ENCODE measurements at places on chromosomes 6 and 20.

DNA sequence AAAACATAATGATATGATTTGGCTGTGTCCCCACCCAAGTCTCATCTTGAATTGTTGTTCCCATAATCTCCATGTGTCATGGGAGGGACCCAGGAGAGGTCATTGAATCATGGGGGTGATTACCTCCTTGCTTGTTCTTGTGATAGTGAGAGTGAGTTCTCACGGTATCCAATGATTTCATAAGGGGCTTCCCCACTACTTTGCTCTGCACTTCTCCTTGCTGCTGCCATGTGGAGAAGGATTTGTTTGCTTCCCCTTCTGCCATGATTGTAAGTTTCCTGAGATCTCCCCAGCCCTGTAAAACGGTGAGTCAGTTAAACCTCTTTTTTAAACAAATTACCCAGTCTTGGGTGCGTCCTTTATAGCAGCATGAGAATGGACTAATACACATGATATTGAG lies 156.8 kb upstream of the PLCB4 start:
- no peak for DNase-seq

DNA sequence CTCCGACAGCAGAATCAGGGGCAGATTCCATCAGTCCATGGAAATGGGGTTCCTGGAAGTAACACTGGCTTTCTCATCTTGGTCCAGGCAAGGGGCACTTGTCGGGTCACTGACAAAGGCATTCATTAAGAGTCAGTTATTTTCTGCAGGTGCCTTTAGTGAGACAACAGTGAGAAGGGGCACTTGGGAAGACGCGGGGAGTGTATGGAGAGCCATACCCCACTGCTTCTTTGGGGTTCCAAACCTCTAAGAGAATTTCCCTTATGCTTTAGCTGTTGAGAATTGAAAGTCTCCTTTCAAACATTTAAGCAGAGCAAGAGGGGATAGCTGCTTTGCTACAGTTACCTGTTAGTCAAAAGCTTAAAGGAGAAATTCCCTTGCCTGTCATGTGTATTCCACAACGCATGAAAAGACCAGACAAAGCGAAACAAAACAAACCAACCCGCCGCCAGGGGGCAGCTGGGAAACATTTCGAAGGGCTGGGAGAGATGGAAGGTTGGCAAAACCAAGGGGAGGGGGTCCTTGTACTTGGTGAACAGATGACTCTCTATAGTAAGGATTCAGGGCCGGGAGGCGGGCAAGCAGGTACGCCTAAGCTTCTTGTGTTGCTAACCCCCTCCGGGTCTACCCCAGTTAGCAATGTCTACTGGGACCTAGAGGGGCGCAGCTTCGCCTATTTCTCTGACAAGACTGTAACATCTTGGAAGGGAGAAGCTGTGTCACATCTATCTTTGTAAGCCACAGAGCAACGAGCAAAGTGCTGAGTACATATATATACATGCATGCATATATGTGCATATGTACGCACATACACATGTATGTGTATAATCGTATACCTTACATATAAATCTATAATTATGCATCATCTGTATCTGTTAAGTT lies 474.9 kb upstream of the AGPAT4 start:
- peak; percentile 31 for DNase-seq

DNA sequence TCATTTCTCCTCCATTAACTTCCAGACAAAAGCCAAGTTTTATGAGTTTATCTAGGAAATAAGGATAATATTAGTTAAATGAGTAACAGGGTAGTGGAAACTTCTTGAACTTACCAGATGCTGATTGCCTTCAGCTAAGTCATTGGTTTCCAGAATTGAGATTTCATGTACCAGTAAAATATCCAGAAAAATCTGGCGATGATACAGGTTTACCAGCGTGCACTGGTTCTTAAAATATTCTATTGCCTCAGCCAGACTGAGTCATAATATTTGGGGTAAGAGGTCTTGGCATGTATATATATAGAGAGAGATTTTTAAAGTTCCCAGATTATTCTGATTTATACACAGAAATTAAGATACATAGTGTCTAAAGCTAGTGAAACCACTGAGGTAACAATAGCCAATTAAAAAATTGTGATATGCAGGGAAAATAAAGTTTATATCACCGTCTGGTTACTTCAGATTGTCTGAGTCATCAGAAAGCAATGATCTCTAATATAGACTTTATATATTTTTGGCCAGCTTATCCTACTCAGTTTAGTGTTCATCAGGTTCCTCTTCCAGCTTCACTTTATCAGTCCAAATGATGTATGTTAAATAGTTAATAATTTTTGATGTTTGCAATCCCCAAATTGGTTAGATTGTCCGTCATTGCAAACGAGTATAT lies 39.5 kb upstream of the SDHAF4 start:
- DNase-seq, result no peak

GRCh38 chr6:36822506-36823269 lies 16.6 kb downstream of the CPNE5 start:
- DNase-seq, result no peak

- DNase-seq, result no peak
Observed at GRCh38 chr20:64159286-64159680, 5.0 kb upstream of the MYT1 start.

GRCh38 chr6:53214172-53214571 lies 65.5 kb upstream of the GCM1 start:
- peak; percentile 14 for DNase-seq

- DNase-seq, result no peak
Observed at GRCh38 chr20:51688600-51689244, 79.5 kb downstream of the ATP9A start.

GRCh38 chr6:32081168-32081990 lies 27.8 kb downstream of the TNXB start:
- no peak for DNase-seq

DNA sequence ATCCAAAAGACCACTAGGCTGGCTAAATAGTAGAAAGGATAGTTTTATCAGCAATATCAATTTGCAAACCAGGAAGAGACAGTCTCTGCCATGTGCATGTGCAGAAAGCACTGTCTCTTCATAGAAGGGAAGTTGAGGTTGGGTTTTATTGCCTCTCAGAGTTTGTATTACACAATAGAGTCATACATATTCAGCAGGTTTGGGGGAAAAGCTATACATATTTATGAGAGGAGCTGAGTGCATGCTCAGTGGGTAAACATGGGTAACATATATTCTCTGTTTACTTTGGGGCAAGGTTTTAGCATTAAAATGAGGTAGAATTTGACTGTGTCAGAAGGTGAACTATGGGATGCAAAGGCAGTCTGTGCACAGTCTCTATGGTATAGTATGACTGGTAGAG lies 14.9 kb downstream of the TMEM170B start:
- no peak for DNase-seq

GRCh38 chr20:1807394-1807793 lies 87.8 kb upstream of the SIRPA start:
- no peak for DNase-seq

DNA sequence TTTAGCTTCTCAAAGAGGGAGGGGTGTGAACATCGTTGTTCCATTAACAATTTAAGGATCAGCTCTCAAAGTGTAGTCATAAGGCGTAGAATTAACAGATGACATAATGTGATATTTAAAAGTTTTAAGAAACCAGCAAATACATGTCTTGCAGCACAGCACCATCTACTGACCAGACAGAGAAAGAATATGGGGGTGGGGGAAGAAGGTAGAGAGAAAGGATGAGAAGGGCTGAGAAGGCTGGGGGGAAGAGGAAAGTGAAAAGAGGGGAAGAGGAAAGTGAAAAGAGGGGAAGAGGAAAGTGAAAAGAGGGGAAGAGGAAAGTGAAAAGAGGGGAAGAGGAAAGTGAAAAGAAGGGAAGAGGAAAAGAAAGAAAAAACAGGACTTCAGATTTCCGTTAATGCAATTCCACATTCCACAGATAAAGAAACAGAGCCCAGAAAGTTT lies 80.9 kb downstream of the HAO1 start:
- peak; percentile 34 for DNase-seq

GRCh38 chr6:138945354-138945753 lies 42.7 kb downstream of the REPS1 start:
- DNase-seq, result no peak

DNA sequence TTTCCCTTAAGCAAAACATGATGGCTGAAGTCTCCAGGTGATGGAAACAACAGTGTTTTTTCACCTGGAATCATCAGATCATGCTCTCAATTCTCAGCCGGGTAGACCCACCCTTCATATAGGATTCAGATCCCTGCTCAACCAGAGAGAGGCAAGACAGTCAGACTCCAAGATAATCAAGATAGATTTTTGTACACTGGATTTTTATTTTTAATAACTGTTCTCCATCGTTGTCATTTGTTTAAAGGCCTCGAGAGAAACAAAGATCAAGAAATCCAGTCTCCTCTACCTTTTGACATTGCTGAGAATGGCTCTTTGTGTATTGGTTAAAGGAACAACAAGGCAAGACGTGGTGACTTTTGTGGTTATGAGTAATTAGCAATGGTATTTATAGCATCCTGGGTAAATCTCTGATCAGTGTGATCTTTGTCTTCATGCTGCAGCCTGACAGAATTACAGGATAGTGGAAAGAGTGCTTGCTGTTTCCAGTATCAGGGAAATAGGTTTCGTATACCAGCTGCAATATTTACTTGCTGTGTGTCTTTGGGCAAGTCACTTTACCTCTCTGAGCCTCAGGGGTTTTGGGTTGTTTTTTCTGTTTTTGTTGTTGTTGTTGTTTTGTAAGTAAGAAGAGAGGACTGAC lies 29.9 kb downstream of the ID4 start:
- no peak for DNase-seq

GRCh38 chr6:156392648-156393047 lies 384.5 kb upstream of the ARID1B start:
- no peak for DNase-seq

DNA sequence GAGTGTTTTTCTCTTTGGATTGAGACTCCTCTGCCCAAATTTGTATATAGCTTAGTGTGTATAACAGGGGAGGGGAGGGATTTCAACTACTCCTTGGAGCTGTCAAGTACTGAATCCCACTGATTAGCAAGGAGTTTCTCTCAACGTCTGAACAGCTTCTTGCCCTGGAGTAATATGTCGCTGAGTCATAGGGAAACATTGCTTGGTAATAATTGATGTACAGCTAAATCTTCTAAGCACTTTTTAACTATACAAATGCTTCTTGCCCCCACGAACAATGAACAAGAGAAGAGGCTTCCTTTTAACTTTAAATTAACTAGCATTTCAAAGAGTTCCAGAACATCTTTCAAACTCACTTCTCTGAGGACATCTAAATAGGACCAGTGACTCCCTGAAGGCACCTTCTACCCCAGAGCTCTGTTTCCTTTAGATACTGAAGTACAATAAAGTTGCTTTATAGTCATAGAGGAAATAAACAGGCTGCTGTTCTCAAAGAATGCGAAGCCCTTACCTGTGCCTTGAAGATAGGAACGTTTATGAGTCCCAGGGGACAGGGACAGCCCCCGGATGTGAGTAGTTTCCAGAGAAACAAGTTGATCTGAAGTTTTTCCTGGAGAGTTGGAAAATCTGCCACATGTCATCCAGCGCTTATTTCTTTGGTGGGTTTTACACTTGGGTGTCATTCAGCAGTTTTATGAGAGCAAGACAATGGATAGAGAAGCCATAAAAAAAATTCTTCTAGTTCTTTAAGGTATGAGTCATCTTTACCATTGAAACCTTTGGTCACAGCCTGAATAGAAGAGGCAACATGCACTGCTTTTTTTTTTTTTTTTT lies 462.5 kb upstream of the BTBD3 start:
- DNase-seq, result no peak

- DNase-seq, result no peak
Observed at GRCh38 chr6:11120271-11121005, 8.9 kb upstream of the ERVFRD-1 start.

DNA sequence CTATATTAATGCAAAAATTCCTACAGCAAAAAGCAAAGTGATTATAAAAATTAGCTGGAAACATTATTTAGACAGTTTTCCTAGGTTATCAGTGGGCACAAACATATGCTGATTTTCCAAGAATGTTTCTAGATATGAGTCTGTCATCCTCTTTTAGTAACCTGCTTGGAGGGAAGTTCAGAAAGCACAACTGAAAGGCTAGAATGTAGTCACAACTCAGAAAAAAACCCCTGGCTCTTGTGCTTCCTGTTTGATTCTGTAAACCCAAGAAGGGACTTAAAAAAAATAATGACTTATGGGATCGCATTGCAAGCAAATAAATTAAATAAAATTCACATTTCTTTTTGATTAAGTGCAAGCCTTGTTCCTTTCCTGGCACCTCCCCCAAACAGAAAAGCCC lies 708.4 kb upstream of the EPHA7 start:
- DNase-seq, result no peak

GRCh38 chr20:56955680-56956079 lies 310.8 kb downstream of the BMP7 start:
- no peak for DNase-seq

DNA sequence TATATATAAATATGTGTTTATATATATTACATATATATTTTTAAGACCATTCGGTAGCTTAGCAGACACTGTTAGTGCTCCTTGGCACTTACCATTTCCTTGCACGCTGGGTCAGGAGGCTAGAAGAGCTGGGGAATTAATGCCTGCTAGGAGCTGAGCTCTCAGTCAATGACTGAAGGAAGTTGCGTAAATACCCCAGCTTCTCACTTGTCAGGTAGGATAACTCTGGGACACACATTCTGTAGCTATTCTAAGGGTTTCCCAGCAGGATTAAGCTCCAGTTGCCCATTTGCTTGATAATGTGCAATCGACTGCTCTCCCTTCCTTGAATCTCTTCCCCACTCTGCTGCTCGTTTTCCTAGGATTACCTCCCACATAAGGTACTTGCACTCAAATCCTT lies 15.7 kb upstream of the DNAAF9 start:
- no peak for DNase-seq

GRCh38 chr6:77072694-77073409 lies 390.4 kb downstream of the HTR1B start:
- DNase-seq, result no peak

DNA sequence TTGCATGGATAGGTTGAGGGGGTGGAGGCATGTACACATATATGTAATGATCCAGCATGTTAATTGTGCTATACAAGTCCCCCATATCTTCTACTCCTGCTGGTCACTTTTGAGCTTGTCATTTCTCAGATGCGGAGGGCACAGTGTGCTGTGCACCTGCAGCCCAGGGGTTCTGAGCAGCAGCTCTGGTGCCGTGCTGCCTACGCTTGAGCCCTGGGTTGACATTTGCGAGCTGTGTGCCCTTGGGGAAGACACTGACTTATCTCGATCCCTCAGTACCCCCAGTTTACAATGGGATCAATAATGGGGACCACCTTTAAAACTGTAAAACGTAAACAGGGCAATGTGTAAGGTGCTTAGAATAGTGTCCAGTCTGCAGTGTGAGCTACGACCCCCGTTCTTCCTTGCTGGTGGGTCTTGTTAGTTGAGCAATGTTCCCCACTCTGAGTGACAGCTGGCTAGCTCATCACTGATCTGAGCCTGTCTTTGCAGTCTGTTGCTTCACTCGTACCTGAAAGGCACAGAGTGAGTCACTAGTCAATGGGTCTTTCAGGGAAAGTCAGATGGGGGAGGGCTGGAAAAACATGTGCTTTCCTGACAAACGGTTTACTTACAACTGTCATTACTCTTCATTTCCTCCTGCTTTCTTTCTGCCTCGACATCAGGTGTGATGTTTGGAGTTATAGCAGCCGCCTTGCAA lies 91.7 kb downstream of the SLC2A10 start:
- no peak for DNase-seq

GRCh38 chr6:33732817-33733708 lies 13.6 kb downstream of the IP6K3 start:
- DNase-seq, result no peak
